ENCODE measurements at places on chromosomes 11 and 22. TPM values are rescaled to one million over a fixed set of nuclear protein-coding genes. Genes with fewer than 3 reads are reported as not detected.

- peak; percentile 28 for DNase-seq
- H3K27me3 ChIP-seq, result peaks cover 9% of the 10 kb centered on the region
- H3K27ac ChIP-seq, result no peak overlapping the region
- H3K4me1 ChIP-seq, result no peaks in the 10 kb centered on the region
- no peaks in the 10 kb centered on the region for H3K36me3 ChIP-seq
- H3K4me3 ChIP-seq, result no peak overlapping the region
Observed at GRCh38 chr22:26835929-26836528, 178.6 kb downstream of the MIAT start.

- H3K4me3 ChIP-seq, result no peak overlapping the region
- no peaks in the 10 kb centered on the region for H3K36me3 ChIP-seq
- H3K27ac ChIP-seq, result peak overlapping the region; percentile 75
- peak; percentile 98 for DNase-seq
Observed at GRCh38 chr11:111417766-111418435, 38.8 kb upstream of the POU2AF1 start.

DNA sequence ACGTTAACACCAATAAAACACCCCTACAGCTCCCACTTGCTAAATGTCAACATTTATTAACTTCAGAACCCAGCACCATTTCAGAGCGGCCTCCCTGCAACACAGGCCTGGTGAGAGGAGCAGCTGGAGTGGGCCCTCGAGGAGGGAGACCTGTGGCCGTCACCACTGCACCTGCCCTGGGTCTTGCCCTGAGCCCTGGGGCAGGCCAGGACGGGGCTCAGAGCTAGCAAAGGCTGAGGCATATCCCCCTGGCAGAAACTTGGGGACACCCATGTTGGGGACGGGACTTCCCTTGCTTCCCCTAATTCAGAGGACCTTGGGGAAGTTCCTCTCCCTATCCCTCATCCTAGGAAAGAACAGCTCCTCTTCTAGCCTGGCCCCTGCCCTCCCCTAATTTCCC is 137.3 kb upstream of the THY1 start:
- peaks cover 2% of the 10 kb centered on the region for H3K27me3 ChIP-seq
- DNase-seq, result no peak

GRCh38 chr11:106989078-106989455 is 29.2 kb downstream of the GUCY1A2 start:
- H3K36me3 ChIP-seq, result no peaks in the 10 kb centered on the region
- DNase-seq, result peak; percentile 15
- H3K27ac ChIP-seq, result peak overlapping the region; percentile 69
- H3K4me1 ChIP-seq, result peaks cover 14% of the 10 kb centered on the region

DNA sequence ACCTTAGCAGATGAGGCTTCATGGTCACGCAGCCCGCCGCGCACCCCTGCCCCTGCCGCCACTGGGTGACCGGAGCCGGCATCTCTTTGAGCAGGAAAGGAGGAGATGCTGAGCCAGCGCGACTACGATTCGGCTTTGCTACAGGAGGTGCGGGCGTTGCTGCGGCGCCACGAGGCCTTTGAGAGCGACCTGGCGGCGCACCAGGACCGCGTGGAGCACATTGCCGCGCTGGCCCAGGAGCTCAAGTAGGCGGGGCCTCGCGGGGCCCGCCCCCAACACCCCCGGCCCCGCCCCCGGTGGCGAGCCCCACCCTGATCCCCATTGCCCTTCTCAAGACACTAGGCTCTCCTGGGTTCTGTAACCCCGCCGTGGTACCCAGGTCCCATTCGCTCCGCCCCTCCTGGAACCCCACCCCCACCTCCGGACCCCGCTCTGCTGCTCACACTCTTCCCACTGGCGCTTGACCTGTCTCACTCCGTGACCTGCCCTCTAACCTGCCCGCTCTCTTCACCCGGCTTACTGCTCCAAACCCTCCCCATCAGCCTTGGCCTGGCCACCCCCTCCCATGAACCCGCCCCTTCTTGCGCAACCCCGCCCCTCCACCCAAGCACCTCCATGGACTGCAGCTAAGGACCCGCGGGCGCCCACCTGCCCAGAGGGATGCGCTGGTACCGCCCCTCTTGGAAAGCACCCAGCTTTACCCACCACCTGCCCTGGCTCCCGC is 9.1 kb downstream of the CTSF start:
- peaks cover 15% of the 10 kb centered on the region for H3K36me3 ChIP-seq
- H3K27ac ChIP-seq, result no peak overlapping the region
- H3K4me1 ChIP-seq, result peaks cover 4% of the 10 kb centered on the region
- DNase-seq, result no peak
- no peak overlapping the region for H3K4me3 ChIP-seq

The PDE2A gene
- 10.7 TPM for total RNA-seq

The OR2AG1 gene
- total RNA-seq, result not detected

All from muscle of leg (tissue), 16 donors.